RPMI7951 (cell line): ENCODE measurements at places on chromosomes 11 and 22. TPM values are rescaled to one million over a fixed set of nuclear protein-coding genes. Genes with fewer than 3 reads are reported as not detected.

The GRIK4 gene
- not detected in 2 replicates for total RNA-seq

GRCh38 chr11:63761188-63761587 lies 7.4 kb downstream of the ZFTA start:
- no peak for DNase-seq

The KDM2A gene
- 20.4 and 21.7 TPM in 2 replicates for total RNA-seq

DNA sequence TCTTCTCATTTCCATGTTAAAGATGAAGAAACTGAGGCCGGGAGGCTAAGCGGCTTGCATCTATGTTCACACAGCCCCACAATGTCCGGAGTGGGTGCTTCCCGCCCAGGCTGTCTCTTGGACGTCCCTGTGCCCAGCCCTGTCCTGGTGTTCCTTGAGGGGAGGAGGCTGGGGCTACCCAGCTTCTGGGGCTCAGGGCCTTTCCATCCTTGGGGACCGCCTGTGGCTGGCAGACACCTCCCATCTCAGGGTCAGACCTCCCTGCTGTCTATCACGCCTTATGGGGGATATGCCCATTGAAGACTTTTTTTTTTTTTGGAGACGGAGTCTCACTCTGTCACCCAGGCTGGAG lies 95.5 kb downstream of the WNT7B start:
- no peak for DNase-seq

The PACSIN3 gene
- 19.8 and 22.7 TPM in 2 replicates for total RNA-seq

DNA sequence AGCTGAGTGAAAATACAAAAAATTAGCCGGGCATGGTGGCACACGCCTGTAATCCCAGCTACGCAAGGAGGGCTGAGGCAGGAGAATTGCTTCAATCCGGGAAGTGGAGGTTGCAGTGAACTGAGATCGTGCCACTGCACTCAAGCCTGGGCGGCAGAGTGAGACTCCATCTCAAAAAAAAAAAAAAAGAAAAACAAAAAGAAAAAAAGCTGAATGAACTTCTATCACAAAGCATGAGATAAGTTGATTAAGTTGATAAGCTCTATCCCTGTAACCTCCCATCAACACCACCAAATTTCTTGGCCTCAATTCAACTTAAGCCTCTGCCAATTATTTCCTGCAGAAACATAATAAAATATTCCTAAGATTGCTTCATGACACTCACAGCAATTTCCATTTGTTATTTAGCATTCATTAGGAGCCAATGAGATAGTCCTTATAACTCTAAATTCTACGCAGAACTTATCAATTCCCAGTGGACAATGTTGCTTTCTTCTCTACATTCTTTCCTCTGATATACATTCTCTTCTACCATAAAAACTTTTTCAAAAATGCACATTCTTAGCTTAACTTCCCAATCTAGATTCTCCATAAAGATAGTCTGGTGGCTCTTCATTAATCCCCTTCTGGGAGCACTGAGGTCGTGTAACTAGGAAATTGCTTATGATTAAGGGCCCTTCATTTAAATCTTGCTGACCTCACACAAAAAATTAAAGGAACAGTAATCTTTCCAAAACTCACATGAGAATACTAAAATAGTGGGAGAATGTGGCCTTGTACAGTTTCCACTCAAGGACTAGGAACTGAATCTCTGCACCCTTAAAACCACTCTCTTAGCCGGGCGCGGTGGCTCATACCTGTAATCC lies 2.9 kb downstream of the AMBRA1 start:
- no peak for DNase-seq

The SCGB1D2 gene
- total RNA-seq: not detected in 2 replicates

- peak; percentile 28 for DNase-seq
These were observed 8.1 kb downstream of the SHANK2 start for GRCh38 chr11:71244116-71244810.

GRCh38 chr22:48096851-48097665 lies 1334.6 kb downstream of the TBC1D22A start:
- no peak for DNase-seq

GRCh38 chr11:81990659-81991443 lies 742.8 kb downstream of the FAM181B start:
- no peak for DNase-seq

- peak; percentile 6 for DNase-seq
These were observed 318.7 kb downstream of the BUD13 start for GRCh38 chr11:116454020-116454645.

- peak; percentile 11 for DNase-seq
These were observed 13.6 kb downstream of the MRPL21 start for GRCh38 chr11:68889948-68890446.

DNA sequence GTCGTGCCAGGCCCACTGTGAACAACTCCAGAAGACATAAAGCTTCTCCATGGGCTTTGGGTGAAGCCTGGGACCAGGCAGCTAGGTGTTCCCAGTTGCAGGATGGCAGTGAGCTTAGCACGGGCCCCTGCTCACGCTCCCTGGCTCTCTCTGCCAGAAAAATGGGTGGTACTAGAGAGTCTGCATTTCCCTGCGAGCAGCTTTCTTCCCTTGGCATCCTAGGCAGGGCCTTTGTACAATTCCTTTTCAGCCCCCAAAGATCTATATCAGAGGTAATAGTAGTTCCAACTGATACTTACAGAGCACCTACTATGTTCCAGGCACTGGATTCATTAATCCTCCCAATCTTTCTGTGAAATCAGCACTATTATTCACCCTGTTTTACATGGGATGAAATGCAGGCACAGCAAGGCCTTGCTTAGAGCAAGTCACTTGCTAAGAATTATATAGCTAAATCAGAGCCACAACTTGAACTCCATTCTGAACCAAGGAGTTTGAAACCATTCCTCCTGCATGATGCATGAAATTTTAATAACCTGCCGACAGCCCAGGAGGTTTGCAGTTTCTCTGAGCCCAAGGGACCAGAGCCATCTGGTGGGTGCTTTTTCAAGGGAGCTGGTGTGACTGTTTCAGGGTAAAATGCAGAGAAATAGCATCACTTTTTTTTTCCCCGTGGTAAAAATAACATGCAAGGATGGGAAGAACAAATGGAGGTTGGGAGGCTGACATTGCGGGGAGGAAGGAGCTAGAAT lies 22.7 kb downstream of the NAV2 start:
- DNase-seq: no peak

DNA sequence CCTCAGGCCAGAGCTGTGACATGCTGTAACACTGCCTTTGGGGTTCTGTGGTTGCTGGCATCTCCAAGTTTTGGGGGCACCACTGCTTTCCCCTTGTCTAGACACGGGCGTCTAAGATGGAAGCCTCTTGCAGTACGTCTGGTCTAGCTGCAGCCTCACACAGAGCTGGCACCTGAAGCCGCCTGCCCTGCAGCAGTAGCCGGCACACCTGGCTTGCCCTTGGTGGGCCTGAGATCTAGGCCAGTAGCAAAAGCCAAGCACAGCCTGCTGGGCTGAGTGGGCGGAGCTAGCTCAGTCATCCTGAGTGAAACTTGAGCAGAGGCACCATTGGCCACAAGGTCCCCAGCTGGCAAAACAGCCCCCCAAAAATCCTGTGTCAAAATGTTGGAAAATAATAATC lies 154.2 kb downstream of the DLG2 start:
- DNase-seq: no peak

The FAM180B gene
- not detected in 2 replicates for total RNA-seq
